ENCODE measurements at places on chromosomes 5 and 9.

DNA sequence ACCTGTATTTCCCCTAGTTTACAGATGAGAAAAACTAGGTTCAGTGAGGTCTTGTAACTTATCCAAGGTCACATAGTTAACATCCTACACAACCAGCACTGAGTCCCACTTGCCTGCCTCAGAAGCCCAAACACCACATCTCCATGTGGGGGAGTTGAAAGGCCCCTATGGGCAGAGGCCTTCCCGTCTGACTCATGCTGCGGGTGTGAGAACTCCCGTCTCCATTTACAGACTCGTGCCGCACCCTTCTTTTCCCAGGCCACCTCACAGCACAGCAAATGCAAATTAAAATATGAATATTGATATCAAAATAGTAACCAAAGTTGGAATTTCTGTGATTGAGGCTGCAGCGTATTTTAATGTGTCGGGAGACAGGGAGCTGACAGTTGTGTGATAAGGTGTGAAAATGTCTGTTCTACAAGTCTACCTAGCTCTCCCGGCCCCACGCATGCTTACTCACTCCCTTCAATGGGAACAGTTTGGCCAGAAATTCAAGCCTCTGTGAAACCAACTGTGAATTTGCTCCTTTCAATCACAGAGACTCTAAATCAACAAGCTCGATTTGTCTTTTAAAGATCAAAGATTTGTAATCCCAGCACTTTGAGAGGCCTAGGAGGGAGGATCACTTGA is 90.1 kb downstream of the CRB2 start:
- DNase-seq, result no peak

DNA sequence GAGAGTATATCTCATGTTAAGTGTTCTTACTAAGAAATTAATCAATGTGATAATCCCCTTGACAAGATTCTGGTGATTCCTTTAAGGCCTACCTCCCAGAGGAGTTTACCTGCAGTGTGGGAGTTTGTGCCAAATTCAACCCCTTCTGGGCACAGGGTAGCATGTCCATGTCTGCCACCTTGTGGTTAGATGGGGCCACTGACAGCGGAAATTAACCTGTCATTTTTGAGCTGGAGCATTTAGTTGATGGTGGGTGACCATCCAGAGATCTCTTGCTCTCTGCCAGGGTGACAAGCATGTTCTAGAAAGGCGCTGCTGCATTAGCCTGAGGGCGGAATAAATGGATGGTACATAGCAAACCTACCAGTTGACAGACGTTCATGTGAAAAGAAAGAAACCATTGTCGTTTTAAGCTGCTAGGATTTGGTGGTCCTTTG is 132.2 kb downstream of the FBXO4 start:
- DNase-seq, result peak; percentile 75

- DNase-seq, result peak; percentile 3
Measured at GRCh38 chr5:59800347-59800893, 93.1 kb downstream of the PDE4D start.

DNA sequence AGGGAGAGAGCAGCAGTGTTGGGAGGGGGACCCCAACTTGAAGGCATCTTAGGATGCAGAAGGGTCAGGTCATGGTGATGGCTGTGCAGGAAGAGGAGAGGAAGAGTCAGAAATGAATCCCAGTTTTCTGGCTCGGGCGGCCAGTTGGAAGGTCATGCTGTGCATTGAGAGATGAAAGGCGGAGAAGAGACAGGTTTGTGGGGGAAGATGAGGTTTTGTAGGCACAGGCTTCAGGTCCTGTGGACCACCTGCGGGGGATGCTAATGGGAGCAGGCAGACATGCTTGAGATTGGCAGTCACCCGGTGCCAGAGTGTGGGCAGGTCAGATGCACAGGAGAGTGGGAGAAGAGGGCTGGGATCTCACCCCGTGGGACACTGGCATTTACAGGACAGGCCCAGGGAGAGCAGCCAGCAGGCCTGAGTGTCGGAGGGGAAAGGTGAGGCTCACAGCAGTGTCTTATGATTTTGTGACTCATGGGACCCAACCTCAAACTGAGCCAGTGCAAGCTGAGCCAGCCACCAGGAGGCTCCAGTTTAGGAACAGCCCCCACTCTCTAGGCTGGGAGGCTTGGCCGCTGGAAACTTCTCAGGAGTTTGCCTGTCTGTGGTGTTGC is 17.5 kb downstream of the STXBP1 start:
- no peak for DNase-seq

DNA sequence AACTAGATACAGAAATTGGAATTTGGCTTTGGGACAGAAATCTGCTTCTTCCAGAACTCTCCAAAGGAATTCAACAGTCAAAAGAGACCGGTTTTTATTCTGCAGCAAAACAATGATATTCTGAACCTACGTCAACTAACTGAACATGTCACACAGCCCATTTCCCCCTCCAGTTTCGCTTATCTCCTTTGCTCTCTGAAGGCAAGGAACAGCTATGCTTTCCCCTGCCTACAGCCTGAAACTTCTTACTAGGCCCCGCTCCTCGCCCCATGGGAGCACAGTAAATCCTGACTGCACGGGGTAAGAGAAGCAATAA is 488 bp downstream of the SKIC3 start:
- no peak for DNase-seq

- DNase-seq, result peak; percentile 81
Measured at GRCh38 chr9:121735065-121735792, 83.8 kb downstream of the DAB2IP start.

GRCh38 chr5:67182301-67182790 is 14.3 kb downstream of the CD180 start:
- DNase-seq, result no peak

DNA sequence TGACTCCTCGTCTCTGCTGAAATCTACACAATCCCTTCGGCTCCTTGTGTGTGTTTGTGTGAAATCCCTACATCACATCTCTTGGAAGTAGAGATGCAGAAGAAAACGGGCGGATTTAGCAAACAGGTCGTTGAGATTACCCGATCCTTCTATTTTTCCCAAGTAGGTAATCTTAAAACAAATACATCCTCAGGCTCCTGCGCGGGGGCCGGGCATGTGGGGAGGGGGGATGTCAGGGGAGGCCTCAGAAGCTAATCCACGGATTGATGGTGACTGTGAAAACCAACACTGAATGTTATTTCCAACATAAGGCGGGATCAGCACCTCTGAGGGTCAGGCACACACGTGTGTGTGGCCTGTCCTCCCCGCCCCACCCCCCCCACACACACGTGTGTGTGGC is 137.8 kb downstream of the ROR2 start:
- DNase-seq, result no peak

- DNase-seq, result peak; percentile 81
Measured at GRCh38 chr5:177430140-177430951, 3.9 kb downstream of the GRK6 start.

GRCh38 chr9:38117651-38118050 is 48.6 kb upstream of the SHB start:
- no peak for DNase-seq

DNA sequence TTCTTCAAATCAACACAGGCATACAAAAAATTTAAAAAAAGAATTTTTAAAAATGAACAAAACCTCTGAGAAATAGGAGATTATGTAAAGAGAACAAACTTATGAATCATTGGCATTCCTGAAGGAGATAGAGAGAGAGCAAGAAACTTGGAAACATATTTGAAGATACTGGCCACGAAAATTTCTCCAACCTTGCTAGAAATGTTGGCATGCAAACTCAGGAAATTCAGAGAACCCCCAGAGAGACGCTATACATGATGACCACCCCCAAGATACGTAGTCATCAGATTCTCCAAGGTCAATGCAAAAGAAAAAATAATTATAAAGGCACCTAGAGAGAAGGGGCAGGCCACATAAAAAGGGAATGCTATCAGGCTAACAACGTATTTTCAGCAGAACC is 472.5 kb downstream of the MTRR start:
- DNase-seq, result no peak

- DNase-seq, result peak; percentile 40
Measured at GRCh38 chr9:99023831-99024230, 80.1 kb downstream of the COL15A1 start.
